ENCODE measurements at places on chromosomes 6 and 20.

DNA sequence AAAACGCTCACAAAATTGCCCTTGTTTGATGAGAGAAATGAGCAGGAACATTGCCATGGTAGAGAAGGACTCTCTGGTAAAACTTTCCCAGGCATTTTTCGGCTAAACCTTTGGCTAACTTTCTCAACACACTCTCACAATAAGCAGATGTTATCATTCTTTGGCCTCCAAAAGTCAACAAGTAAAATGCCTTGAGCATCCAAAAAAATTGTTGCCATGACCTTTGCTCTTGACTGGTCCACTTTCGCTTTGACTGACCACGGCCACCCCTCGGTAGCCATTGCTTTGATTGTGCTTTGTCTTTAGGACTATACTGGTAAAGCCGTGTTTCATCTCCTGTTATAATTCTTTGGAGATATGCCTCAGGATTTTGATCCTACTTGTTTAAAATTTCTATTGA is 41.1 kb upstream of the PREP start:
- DNase-seq, result no peak

GRCh38 chr6:1945235-1945832 is 300.1 kb downstream of the GMDS start:
- no peak for DNase-seq

- no peak for DNase-seq
Observed at GRCh38 chr6:107554918-107555317, 65.0 kb downstream of the SOBP start.

DNA sequence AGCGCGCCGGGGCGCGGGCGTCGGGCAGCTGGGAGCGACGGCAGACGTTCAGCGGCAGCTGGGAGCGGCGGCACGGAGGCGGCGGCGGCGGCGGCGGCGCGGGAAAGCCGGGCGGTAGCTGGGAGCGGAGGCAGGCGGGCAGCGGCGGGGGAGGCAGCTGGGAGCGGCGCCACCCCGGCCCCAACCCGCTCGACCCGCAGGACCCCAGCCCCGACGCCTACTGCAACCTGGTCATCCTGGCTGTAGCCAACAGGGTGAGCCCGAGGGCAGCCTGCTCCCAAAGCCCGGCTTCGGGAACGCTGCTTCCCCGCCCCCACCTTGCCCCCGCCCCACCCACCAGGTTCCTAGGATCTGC is 8.9 kb downstream of the CCM2L start:
- no peak for DNase-seq

DNA sequence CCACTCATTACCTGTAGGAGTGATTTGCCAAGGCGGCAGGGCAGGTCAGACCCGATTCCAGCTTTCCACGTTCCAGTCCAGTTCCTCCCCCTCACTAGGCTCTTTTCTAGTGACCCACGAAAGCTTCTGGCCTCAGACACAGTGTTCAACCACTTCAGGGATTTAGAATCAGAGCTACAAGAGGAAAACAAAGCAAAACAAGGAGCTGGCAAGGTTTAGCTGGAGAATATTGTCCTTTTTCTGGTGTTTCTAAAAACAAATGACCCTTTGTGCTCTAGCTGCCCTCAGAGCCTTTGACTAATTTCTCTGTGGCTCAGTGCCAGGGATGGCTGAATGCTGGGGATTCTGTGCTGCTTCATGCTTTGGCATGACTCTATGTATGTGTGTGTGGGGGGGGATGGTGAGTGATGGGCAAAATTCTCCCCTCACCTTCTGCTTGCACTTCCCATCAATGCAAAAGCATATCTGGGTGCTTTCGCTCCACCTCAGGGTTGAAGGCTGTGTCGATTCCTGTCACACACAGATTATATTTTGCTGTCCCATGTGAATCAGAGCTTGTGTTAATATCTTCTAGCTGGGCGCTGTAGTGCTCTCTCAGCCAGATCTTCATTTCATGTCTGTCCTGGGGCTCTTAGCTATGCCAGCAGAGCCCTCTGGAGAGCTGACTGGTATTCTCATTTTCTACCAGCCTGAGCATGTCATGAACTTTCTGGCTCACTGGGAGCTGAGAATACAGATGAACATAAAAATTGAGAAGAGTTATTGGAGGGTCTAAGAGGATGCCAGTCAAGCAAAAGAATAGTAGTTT is 19.3 kb upstream of the NEDD9 start:
- no peak for DNase-seq

DNA sequence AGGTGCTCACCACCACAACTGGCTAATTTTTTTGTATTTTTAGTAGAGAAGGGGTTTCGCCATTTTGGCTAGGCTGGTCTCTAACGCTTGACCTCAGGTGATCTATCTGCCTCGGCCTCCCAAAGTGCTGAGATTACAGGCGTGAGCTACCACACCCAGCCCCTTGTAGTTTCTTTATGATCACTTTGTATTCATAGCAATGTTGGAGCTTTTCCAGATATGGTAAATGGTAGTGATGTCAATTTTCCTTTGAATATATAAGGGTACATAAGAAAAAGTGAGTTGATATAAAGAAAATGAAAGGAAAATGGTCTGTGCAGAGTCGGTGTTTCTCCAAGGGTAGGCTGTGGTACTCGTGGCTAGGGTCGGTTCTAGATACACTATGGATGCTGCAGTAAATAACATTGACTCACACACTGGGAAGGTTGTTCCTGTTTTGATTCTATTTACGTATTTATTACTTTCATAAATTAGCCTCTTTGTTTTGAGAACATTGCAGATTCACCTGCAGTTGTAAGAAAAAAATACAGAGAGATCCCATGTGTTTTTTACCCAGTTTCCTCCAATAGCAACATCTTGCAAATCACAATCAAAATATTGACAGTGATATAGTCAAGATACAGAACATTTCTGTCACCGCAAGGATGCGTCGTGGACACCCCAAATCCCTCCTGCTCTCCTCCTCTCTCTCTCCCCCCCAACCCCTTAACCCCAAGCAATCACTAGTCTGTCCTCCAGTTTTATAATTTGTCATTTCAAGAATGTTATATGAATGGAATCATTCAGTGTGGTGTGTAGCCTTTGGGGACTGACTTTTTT is 2.5 kb downstream of the ZNF831 start:
- DNase-seq, result no peak

DNA sequence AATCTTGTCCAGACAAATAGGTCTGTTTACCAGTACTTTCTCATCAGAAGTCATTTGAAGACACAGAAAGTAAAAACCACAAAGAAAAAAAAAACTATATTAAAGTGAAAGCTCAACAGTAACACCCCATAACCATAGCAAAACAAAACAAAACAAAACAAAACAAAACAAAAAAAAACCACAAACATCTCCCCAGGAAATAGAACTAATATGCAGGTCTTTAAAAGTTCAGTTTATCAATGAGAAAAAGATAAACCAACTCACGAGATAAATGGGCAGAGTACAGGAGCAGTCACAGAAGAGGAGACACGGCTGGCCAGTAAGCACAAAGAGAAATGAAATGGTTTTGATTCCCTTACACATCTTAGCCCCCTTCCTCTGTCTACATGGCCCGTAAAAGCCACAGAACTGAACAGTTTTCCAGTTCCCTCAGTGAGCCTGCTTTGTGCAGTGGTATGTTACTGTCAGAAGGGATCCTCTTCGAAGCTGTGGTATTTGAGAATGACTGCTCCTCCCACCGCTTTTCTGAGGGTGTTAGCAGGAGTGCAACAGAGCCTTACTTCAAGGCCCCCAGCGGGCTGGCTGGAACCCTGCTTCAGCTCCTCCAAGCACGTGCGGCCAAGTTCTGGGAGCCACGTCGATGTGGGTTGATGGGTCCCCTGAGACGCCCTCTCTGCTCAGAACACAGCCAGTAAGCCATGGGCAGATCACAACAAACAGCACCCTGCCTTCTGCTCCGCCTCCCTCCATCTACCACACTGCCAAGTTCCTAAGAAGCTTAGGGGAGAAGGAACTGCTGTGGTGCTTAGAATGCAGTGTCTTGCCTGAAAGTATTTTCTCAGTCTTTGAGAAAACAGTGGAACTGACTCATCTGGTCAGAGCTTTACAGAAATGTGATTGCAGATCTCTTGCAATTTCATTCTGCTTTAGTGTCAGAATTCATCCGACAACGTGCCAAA is 14.0 kb downstream of the UST start:
- DNase-seq, result peak; percentile 94

GRCh38 chr6:36312854-36313648 is 23.6 kb downstream of the BNIP5 start:
- DNase-seq, result no peak

DNA sequence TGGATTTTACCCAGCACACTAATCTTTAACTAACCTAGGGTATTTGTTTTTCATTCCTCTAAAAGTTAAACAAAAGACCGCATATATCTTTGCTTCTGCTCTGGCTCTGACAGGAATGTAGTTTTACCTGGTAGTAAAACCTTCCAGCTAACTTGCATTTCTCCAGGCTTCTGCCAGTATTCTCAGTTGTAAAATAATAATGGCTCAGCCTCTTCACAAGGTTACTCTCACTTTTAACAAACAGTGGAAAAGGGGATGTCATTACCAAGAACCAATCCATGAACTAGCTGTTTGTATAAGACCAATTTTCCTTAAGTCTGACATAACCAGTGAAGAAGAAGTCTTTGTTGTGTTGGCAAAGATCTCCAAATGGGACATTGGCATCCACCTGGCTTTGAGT is 10.0 kb downstream of the THBS2 start:
- DNase-seq, result no peak

DNA sequence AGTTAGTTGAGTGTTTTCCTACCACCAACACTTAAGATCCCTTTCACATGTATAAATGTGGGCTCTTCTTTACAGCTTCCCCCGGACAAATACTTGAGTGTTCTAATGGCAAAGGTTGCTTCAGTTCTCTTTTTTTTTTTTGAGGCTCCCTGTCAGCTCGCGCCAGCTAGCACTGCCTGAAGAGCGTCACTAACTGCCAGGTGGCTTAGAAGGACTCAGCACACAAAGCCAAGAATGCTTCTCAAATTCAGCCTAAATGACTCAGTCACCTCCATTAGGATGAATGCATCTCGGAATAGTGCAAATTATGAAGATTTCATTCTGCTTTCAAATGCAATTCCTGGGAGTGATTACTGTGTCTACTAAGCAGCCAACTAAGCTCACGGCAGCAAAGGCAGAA is 150.7 kb upstream of the BTBD3 start:
- DNase-seq, result no peak

- DNase-seq, result no peak
Observed at GRCh38 chr20:10497283-10497682, 62.2 kb downstream of the SLX4IP start.

DNA sequence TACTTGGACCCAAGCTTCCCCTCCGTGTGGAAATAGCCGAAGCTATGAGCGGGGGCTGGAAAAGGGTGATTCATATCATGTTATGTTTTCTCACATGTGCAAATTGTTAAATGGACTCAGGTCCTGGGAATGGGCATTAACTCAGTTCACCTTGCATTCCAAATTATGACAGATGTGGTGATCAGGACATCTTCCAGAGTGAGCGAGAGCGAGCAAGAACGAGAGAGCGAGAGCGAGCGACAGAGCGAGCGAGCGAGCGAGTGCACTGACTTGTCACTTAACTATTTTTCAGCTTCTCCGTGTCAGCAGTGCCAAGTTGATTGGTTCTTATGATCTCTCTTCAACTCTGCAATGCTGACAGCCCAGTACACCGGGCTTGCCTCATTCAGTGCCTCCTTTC is 437.4 kb upstream of the NRSN1 start:
- no peak for DNase-seq

DNA sequence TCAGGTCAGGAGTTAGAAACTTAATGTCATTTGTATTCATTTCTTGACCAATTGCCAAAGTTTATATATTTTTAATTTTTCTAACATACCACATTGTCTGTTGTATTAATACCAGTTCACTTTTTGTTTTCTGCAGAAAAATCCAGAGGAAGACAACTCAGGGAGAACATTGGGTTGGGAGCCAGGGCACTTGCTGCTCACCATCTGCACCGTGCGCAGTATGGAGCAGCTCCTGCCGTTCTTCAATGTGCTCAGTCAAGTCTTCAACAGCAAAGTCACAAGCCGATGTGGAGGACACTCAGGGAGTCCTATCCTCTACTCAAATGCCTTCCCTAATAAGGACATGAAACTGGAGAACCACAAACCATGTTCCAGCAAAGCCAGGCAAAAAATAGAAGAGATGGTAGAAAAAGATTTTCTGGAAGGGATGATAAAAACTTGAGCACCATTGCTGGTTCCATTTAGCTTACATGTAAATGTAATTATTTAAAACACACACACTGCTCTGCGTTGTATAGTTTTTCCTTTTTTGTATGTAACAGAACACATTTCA is 25.3 kb downstream of the PGM3 start:
- DNase-seq, result no peak

GRCh38 chr20:50478162-50478990 is 31.8 kb upstream of the PTPN1 start:
- DNase-seq, result peak; percentile 77

- DNase-seq, result no peak
Observed at GRCh38 chr20:36091561-36092397, 62.8 kb upstream of the EPB41L1 start.

DNA sequence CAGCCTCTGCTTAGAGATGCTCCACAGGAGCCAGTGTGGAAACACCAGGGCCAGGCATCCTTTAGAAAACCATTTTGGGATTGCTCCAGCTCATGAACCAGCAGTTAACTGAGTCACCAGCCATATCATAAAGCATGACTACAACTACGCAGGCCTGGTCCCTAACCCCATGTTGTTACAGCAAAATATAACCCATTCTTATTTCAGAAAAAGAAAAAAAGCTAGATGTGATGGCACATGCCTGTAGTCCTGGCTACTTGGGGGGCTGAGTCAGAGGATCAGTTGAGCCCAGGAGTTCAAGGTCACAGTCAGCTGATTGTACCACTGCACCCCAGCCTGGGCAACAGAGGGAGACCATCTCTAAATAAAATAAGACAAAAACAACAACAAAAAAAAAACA is 36.8 kb downstream of the C6orf15 start:
- no peak for DNase-seq

GRCh38 chr6:41372832-41373626 is 37.6 kb downstream of the NCR2 start:
- DNase-seq, result no peak

- no peak for DNase-seq
Observed at GRCh38 chr6:118665011-118665410, 13.6 kb upstream of the CEP85L start.

DNA sequence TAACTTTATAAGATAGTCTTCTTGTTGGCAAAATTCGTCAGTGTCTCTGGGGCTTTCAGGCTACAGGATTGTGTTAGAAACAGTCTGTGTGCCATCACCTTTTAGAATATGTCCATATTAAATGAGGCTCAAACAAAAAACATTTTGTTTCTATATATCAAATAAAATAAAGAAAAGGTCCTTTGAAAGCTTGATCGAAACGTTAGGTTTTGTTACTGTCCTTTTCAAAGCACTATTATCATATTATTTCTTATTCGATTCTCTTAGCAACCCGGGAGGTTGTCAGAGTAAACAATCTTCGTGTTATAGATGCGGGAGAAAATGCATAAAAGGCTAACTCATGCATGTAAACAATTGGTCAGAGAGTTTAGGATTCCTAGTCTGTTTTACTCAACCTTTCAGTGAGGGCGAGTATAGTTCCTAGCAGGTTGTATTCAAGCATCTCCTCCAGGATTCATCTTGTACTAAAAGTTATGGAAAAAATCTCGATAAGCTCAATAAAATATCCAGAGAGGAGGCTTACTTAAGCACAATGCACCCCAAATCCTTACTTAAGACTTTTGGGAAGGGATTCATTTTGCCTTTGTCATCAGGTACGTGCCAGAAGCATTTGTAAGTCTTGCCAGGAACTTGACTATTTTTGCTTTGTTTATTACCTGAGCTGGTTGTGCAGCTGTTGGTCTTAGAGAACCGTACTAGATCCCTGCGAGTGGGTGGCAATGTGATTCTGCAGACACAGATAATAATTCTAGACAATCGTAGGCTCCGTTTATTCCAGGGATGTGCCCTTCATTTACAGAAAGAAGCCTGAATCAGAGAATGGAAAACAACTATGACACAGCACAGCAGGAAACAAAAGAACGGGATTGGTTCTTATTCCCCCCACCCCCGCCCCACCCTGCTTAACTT is 159.6 kb upstream of the ZNF217 start:
- DNase-seq, result no peak
